NCI-H2171 treated with DMSO at 0.1 percent for 48 hours (cell line): ENCODE measurements at places on chromosomes 12 and 14.
A peak's percentile ranks its signal among the peaks of the same experiment; 100 is the strongest.

GRCh38 chr12:130838284-130838950 is 633 bp downstream of the STX2 start:
- DNase-seq: peak; percentile 70

DNA sequence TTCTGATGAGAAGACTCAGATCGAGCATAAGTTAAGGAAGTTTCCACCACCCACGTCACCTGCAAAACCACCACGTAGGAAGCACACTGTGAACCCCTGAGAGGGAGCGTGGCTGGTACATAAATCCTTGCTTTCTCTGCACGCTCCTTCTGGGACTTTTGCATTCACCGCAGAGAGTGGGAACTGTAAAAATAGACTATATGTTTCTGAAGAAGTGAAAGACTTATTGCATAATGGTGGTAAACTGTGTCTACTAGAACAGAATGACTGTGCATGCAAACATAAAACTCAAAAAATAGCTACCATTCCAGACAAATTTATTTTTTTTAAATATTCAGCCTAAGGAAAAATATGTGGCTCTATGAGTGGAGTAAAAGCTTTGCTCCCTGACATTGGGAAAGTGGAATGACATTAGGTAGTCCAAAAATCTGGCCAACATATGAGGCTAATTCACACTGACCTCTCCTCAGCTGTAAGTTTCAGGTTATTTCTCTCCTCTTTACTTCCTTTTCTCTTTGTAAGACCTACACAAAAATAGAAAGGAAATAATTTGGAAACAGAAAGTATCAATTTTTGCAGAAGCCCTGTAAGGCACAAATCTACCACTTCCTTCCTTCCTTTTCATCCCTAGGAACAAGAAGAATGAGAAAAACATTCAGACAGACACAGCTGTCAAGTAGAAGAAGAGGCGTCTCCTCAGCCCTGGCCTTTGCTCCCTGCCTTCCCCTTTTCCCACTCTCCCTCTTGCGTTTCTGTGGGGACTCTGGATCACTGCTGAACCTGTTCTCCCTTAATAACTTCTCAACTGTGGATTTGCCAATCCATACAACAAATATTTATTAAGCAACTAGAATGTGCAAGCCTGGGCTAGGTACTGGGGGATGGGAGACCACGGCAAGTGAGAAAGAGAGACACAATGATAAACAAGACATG is 264.3 kb upstream of the FOXN3 start:
- DNase-seq: no peak

DNA sequence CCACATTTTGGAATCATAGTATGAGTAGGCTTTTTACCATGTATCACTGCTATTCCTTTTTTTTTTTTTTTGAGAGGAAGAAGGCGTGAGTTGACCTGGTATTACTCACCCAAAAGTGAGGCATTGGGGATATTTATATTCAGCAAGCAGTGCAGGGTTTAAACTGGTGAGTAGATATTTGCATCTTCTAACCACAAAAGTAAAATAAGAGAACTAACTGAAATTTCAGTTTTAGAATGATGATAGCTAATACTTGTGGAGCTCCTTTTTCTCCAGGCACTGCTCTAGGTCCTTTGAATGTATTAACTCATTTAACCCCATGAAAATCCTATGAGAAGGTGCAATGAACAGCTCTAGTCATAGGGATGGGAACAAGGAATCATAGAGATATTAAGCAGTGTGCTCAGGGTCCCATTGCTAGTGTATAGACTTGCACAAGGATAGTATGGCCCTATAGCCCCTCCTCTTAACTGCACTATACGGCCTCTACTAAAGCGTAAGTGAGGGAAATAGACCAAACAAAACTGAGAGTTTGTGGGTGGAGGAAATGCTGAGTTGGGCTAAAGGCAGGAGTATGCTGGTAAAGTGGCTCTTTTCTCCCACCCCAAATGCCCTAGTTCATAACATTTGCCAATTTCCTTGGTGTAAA is 104.3 kb upstream of the MAX start:
- no peak for DNase-seq

DNA sequence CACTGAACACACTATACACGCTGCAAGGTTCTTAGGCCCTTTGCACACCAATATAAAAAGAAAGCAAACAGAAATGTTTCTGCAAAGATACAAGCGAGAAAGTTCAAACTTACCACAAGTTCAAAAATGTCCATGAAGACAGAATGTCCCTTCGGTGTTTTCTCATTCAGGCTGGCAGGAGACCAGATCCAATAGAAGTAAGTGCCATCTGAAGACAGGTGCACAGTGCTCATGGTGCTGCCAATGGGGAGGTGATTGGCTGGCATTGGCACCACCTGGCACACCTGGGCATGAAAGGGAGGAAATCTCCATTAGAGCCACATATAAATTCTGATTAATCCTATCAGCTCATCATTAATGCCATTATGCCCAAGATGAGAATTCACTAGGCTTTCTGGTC is 76.3 kb downstream of the HECTD4 start:
- no peak for DNase-seq

DNA sequence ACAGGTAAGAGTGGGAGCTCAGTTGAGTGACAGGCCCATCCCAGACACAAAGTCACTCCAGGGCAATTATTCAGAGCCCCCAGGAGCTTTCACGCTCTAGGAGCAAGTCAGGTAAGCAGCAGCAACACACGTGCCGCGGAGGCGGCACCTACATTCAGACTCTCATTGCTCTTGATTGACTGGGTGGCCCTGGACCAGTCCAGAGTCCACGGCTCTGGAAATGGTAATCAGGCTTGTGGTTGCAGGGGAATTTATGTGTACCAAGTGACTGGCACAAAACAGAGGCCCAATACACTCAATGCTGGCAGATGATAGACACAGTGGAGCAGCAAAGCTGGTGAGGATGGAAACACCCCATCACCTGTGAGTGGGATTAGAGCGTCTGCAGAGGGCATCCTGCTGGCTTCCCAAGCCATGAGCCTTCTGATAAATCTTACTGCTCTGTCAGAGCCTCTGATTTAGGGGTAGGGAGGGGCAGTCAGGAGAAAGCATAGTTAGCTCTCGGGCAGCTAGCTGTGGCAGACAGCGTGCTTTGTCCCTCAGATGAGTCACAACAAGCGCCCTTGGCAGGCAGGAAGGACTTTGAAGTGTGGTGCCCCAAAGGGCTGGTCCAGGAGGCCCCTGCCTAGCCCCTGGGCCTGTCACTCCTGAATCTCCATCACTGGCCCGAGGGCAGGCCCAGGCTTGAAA is 344.7 kb downstream of the CACNA1C start:
- no peak for DNase-seq

- DNase-seq: peak; percentile 99
These were observed 183.3 kb downstream of the CCDC59 start for GRCh38 chr12:82174936-82175335.

DNA sequence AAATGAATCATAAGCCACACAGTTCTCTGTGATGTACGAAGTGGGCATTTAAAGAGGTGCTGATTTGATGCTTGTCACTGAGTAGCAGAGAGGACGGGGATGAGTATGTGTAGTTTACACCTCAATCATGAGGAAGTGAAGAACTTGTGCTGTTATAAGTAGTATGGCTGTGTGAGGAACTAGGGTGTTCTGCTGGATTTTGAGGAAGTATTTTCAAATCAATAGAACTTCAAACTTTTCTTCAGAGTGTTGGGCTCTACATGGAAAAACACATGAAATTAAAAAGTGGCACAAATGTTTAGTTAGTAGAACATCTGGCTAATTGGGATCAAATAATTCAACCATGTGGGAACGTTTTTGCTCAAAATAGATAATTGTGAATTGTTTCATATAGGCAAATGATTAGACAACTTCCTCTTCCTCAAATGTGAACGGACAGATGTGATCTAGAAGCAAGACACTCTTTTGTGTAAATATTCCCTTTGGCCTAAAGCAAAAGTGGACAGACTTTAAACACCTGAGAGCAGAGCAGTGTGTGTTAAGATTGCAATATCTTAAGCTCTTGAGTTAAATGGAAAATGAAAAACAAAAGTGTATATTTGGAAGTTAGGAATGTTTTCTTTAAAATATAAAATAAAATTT is 168.5 kb downstream of the NAV3 start:
- no peak for DNase-seq

DNA sequence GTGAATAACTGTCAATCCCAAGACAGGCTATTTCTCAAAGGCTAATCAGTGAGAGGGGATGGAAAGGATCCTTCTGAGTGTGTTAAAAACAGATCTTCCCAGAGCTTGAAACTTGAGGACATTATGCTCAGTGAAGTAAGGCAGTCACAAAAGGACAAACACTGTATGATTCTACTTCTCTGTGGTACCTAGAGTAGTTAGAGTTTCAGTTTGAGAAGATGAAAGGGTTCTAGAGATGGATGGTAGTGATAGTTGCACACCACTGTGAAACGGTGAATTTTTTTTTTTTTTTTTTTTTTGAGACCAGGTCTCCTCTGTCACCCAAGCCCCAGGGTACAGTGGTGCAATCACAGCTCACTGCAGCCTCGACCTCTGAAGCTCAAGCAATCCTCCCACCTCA is 133.8 kb downstream of the SAMD4A start:
- no peak for DNase-seq

DNA sequence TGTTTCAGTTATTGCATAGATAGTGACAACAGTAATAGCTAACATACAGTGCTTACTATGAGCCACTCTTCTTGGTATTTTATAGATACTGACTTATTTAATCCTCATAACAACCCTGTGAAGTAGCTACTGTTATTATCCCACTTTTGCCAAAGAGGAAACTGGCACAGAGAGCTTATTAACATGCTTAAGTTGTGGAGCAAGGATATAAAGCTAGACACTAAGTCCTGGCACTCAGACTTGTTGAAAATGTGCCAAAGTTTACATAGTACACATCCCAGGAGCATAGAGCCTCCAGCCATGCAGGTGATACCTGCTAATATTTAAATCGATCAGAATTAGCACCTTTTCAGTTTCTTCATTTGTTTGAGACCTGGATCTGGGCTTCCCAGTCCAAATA is 41.8 kb downstream of the VEZT start:
- no peak for DNase-seq

- DNase-seq: no peak
These were observed 85.5 kb downstream of the PDE3A start for GRCh38 chr12:20453756-20454310.

DNA sequence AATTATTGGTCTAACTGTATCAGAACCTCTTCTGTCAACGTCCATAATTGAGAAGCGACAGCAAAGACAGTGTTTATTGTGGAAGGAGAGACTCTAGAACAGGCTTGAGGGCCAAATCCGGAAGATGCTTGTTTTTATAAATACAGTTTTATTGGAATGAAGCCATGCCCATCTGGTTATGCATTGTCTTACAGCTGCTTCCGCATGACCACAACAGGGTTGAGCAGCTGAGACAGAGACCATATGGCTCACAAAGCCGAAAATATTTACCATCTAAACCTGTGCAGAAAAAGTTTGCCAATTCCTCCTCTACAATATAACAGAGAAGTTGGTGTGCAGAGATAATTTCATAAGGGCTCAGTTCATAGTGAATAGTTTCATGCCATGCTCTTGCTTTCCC is 24.5 kb downstream of the PRKAB1 start:
- peak; percentile 92 for DNase-seq

GRCh38 chr12:22626406-22626805 is 1.4 kb downstream of the ETNK1 start:
- no peak for DNase-seq

DNA sequence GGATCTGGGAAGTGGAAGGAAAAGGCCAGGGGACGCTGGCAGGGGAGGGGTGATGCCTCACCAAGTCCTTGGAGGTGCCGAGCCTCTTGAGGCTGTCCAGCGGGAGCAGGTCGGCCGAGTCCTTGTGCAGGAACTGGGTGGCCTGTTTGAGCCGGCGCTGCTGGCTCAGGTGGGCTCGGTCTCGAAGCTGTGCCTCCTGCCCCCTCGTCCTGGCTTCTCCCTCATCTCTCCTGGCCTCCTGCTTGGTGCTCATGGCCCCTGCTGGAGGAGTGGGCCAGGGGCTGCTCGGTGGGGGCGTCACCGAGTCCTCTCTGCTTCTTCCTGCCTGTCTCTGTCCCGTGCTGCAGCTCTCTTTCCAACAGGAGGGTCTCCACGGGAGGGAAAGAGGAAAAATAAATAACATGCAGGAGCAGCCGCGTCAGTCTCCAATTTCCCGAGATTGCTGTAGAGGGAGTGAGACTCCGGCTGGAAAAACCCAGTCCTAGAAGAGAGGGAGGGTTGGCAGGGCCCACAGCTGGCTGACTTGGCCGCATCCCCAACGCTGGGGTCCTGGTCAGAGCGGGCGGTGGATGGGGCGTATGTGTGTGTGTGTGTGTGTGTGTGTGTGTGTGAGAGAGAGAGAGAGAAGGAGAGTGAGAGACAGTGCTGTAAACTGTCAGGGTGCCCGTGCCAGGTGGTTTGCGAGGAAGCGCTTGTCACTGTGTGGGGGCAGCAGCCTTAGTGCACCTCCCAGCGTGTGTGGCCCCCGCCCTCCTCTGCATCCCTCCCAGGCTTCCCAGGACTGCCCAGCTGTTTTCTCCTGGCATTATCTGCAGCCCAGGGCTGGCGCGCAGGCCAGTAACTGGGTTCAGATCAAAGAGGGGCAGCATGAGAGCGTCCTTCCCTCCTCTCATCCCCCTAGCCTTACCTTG is at the start of gene NRIP2:
TSS of gene NRIP2 (minus strand) at position 455 of the 911 bp plus-strand sequence. CDS start at position 403, 52 bp downstream.
- DNase-seq: peak; percentile 80

- no peak for DNase-seq
These were observed 28.3 kb downstream of the MDM1 start for GRCh38 chr12:68303850-68304249.

DNA sequence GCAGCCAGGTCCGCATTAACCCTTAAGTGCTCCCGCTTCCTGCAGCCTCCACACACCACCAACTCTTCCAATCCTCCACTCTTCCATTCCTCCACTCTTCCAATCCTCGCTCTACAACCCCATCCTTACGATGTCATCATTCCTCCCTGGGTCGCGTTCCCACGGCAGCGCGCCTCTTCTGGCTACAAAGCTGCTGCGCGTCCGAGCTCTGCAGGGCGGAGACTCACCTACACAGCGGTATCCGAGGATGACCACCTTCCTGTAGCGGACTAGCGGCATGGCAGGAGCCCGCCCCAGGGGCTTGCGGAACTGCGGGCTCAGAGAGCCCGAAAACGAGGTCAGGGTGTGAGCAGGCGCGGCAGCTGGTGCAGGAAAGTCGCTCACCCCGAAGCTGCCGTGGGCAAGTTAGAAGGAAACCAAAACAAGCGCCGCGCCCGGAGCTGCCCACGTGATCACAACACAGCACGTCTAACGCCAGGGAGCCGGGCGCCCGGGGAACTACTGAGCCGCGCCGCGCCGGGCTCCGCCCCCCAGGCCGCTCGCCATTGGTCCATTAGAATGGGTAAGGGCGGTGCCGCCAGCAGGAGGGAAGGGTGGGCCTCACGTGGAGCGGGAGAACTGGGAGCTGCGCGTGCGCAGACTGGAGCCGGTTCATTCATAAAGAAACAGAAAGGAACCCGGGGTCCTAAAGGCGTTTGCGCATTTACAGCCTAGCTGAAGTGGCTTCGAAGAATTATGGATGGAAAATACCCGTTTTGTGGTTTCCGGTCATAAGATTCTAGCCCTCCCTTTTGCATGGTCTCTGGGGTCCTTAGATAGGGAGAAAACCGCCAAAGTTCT is at the start of gene RHEBL1:
TSS of gene RHEBL1 (minus strand) at position 473 of the 840 bp plus-strand sequence. CDS start at position 279, 194 bp downstream.
- DNase-seq: peak; percentile 98

- DNase-seq: no peak
These were observed 23.4 kb upstream of the FSCB start for GRCh38 chr14:44530475-44530874.
